Left hindlimb (tissue), 1 donor: ENCODE measurements at places on chromosomes 16 and 17.

DNA sequence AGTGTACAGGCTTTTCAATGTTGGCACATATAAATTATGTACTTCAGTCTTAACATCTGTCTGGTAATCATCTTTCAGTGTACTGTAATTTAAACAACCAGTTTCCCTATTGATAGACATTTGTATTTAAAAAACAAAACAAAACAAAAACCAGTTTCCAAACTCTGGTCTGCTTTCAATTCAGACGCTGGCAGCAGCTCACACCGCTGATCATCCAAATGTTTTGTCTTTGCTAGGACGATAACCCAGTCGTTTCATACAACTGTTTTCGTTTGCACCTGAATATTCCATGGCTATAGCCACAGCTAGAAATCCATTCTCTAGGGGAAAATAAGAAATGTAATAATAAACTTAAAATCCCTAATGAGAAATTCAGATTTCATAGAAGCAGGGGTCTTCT lies 47.8 kb downstream of the RBFOX1 start:
- DNase-seq = no peak

GRCh38 chr17:72922219-72922618 lies 170.3 kb downstream of the SLC39A11 start:
- no peak for DNase-seq

DNA sequence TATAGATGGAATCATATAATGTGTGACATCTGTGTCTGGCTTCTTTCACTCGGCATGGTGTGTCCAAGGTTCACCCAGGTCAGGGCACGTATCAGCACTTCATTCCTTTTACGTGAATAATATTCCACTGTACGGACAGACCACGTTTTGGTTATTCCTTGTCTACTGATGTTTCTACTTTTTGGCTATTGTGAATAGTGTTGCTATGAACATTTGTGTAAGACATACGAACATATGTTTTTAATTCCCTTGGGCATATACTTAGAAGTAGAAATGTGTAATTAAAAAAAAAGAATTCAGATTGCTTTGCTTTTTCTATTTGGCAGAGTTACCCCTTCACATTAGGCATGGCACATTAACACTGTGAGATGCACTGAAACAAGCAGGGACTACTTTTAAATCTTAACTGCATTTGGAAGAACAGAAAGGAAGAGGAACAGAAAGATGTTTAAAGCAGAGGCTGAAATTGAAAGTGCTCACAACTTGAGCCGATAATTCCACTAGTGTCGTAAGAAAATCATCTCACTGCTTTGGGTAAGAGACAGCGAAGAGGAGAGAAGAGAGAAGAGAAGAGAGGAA lies 105.3 kb downstream of the VPS53 start:
- no peak for DNase-seq

GRCh38 chr17:36597226-36597625 lies 4.2 kb upstream of the MRM1 start:
- no peak for DNase-seq

DNA sequence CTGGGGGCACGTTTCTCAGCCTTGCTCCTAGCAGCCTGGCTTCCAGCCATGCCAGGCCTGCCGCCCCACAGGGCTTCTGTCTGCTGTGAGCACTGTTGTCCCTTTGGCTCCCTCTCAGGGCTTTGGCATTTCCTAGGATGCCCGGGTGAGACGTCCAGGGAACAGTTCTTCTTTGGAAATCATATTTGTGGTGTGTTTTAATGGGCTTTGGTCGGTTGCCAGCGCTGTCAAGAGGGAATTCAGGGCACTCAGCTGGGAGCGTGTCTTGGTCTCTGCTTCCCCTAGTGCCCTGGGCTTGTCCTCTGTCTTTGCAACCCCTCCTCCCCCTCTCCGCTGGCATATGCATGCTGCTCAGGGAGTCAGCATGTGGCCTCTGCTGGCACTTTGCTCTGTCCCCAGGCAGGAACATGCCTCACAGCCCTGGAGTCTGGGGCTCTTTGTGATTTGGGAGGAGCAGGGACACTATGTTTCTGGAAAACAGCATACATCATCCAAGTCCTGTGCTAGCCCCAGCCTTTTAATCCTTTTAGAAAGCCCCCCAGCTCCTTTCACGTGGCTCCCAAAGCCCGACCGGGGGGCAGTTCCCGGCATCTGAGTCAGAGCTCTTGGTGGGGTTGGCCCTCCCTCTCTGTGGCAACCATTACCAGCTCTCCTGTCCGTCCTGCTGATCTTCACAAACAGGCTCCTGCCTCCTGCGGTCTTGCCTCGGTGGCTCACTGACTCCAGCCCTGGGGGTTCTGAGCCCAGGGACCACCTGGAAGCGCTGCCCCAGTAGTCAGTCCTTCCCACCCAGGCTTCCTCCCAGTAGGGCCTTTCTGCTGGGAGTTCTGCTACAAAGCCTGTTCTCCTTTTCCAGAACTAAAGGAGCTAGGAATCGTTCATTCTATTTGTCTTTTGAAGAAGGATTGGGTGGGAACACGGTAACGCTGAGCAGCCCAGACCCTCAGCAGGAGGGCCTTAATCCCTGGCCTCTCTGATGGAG lies 26.7 kb downstream of the SAP30BP start:
- peak; percentile 68 for DNase-seq

DNA sequence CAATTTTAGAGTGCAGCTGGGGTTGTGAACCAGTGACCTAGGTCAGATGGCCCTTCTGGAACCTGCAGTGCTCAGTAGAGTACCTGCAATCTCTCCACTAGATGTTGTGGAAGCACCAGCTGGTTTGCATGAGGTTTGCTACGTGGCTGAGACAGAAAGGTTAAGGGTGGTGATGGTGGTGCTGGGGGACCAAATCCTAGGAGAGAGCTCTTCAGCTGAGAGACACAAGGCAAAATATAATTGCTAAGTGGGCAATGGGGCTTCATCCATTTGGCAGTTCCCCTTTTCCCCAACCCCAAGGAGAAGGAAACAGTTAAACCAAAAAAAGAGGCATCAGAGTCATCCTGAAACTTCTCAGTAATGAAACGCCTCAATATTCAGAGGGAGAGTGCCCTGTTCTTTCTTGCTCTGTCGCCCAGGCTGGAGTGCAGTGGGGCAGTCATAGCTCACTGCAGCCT lies 13.9 kb downstream of the ITPRIPL2 start:
- no peak for DNase-seq

- DNase-seq = no peak
These were observed 5.9 kb upstream of the C16orf87 start for GRCh38 chr16:46836534-46837530.

DNA sequence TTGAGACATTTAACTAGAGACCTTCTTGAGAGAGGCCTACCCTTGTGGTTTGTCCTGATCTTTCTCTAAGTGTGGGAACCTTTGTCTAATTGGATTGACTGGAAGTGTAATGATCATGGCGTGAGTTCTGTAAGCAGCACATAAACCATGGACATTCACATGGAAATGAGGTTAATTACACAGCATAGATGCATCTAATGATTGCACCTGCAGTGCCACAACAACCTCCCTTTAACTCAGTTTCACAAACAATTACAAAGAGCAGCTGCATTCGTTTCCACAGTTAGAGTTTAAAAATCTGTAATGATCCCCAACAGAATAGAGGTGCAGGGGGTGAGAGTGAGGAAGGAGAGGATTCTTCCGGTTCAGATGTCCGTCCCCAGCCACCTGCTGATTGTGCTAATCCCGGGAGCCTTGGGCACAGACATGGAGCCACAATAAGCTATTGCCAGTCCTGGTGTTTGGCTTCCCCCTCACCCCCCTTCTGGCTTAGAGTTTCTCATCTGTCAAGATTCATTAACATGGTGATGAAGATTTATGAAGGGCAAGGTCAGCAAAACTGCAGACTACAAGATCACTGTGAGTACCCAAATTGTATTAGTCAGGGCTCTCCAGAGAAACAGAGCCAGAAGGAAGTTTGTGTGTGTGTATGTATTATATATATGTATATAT lies 659.2 kb upstream of the SOX9 start:
- DNase-seq = no peak

GRCh38 chr16:82395212-82395611 lies 225.2 kb upstream of the MPHOSPH6 start:
- no peak for DNase-seq

- DNase-seq = no peak
These were observed 3.4 kb downstream of the LYRM1 start for GRCh38 chr16:20903899-20904506.

DNA sequence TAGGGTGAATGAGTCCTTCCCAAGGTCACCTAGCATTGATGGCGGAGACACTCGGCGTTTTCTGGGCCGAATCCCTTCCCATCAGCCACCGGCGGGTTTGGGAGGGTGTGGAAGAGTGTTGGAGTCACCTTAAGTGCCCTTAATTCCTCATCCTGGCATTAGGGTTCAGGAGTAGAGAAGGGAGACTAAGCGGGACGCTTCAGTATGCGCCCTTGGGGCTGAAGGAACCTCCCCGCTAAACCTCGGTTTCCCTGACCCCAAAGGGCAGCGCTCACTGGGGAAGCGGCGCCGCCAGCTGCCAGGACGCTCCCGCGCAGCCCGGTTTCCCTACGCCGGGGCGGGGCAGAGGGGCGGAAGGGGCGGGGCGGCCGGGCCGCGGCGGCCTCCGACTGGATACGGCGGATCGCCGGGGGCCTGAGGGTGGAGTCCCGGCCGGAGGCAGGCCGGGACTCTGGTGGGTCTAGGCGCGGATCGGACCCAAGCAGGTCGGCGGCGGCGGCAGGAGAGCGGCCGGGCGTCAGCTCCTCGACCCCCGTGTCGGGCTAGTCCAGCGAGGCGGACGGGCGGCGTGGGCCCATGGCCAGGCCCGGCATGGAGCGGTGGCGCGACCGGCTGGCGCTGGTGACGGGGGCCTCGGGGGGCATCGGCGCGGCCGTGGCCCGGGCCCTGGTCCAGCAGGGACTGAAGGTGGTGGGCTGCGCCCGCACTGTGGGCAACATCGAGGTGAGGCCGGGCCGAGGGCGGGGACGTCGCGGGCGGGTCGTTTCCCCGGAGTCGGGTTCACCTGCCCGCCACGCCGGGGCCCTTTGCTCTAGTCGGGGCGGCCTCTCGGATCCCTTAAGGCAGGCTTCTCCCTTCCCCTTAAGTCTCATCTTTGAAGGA lies at the start of gene DHRS11:
Gene DHRS11, plus strand, starts transcription at position 446 of the 882 bp plus-strand sequence. Its CDS starts 131 bp downstream, at position 577.
- peak; percentile 83 for DNase-seq

DNA sequence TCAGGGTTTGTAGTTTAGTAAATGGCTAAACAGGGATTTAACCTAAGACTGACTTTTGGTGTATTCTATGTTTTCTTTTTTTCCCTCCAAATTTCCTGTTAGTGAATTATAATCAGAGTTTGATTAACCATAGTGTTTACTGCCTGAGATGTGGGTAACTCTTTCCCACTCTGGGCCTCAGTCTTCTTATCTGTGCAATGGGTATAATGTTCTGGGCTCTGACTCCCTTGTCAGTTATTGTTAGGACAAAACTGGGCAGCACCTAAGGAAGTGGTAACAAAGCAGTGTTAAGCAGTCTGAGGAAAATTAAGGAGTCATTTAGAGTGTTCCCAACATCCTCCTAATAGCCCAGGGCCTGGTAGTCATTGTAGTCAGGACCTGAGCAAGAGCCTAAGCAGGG lies 206.4 kb upstream of the N4BP1 start:
- DNase-seq = no peak

DNA sequence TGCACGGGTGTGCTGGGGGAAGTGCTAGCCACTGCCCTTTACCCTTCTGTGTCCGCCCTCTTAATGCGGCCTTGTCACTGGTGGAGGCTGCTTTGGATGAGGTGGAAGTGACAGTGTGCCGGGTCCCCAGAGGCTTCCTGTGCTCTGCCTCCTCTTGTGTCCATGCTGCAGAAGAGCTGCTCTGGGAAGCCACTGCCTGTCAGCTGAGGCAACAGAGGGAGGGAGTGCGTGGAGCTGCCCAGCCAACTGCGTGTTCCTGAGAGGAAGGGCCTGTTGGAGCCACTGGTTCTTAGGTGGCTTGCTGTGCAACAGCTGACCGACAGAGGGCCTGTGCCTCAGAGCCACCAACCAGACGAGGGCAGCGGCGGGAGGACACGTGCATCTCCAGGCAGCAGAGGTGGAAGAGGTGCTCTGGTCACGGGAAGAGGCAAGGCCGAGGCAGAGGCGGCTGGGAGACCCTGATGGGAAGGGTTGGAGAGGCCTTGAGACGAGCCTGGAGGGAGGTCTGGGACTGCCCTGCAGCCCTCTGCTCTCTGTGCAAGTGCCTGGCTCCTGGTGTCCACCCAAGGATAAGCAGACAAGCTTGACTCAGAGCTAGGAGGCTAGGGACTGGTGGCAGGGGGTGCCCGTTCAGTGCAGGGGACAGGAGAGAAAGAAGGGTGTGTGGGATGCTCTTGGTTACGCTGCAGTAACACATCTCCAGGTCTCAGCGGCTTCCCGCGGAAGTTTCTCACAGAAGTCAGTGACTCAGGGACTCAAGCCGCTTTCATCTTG lies 25.4 kb downstream of the B9D1 start:
- DNase-seq = no peak

DNA sequence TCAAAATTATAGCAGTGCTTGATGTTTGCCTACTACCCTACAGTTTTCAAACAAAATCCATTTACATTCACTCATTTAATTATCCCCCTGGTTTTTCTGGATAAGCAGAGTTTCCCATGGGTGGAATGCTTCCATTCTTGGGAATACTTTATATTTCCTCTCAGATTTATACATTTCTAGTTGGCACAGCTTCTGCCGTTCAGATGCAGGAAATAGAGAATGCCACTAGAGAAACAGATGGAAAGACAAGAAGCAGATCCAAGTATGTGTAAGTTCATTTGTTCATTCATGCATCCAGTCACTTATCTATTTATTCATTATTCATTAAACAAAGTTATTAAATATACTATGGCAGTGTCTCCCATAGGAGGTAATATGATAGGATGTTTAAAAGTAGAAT lies 65.0 kb upstream of the CACNG5 start:
- DNase-seq = no peak

DNA sequence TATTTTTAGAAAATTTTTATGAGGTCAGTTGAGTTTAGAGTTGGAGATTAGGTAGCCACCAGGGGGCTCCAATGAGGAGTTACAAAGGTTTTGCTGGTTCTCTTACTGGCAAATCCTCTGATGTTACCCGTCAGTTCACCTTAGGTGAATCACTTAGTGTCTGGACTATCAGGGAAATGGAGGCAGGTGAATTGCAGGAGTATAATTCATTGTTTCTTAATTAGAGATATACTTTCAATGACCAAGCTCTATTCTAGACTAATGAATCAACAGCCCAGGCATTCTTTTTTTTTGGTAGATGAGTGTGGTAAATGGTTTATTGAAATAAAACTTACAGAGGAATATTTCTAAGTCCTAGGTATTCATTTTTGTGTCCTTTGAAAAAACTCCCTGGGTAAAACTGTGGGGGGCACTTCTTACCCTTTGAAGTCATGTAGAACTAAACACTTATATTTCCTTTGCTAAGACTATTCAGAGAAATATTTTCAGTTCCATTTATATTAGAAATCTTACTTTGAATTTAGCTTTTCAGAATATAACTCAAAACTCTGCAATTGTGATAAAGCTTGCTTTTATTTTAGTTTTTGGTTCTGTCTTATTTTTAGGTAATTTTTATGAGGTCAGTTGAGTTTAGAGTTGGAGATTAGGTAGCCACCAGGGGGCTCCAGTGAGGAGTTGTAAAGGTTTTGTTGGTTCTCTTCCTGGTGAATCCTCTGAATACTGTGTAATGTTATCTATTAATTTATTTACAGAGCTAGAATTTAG lies 17.7 kb downstream of the PSMD11 start:
- no peak for DNase-seq

DNA sequence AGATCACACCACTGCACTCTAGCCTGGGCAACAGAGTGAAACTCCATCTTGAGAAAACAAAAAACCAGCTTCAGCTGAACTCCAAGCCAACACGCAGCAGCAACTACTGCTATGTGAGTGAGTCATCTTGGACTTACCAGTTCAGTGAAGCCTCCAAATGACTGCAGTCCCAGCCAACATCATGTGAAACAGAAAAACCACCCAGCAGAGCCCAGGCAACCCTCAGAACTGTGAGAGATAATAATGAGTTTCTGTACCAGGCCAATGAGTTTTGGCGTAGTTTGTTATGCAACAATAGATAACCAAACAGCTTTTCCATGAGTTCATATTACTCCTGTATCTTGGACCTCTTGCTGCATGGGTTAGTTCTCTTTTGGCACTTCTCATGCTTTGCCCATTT lies 23.3 kb downstream of the PHF12 start:
- DNase-seq = no peak
